ENCODE measurements at places on chromosomes 11 and 22.
A peak's percentile ranks its signal among the peaks of the same experiment; 100 is the strongest.

DNA sequence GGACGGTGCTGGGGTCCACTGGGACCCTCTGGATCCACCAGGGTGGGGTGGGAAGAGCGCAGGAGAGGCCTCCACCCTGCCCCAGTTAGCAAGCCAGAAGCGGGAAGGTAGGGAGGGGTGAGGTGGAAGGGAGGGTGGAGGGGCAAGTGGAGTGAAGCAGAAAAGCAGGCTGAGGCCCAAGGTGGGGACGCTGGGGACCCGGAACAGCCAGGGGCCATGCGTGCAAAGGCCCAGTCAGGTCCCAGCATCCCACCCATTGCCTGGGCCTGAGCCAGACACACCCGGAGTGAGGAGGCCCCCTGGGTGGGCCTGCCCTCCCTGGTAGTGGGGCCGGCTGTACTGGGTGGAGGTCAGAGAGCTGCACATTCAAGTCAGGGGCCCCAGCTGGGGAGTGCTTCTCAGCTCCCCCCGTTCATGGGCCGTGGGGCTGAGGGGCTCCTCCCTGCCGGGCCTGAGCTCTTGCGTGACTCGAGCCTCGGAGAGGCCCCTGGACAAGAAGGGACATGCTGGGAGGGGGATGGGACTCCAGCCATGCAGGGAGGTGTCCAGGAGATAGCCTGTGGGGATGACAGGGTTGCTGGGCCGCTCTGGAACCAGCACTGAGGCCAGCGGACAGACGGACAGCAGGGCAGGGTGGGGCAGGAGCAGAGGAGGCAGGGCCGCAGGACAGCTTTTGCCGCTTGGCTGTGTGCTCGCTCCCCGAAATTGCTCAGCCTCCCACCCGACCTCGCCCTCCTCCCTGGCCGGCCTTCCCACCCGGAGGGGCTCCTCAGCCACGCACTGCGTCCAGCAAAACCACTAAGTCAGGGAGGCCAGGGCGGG, 7.7 kb downstream of the TNNT3 start:
- DNase-seq: no peak

- DNase-seq: no peak
Observed at GRCh38 chr11:113579292-113579940, 104.2 kb upstream of the DRD2 start.

- no peak for DNase-seq
Observed at GRCh38 chr11:115699733-115700132, 195.5 kb upstream of the CADM1 start.

DNA sequence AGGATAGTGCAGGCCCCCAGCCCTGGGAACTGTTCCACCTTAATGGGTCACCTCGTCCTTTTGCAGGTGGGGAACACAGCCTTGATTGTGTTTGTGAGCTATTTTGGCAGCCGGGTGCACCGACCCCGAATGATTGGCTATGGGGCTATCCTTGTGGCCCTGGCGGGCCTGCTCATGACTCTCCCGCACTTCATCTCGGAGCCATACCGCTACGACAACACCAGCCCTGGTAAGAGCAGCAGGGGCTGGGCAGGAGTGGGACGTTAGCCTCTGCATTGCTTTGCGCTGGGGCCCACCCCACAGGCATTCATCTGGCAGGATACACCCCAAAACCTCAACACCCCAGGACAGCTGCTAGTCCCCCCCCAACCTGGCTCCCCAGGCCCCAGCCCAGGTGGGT, 14.8 kb downstream of the SLCO2B1 start:
- DNase-seq: no peak

GRCh38 chr11:92765965-92766371, 203.5 kb upstream of the MTNR1B start:
- DNase-seq: peak; percentile 77

- DNase-seq: no peak
Observed at GRCh38 chr11:78166855-78167469, 21.5 kb downstream of the KCTD21 start.

GRCh38 chr22:24104307-24105012, 76.8 kb upstream of the SUSD2 start:
- DNase-seq: no peak

DNA sequence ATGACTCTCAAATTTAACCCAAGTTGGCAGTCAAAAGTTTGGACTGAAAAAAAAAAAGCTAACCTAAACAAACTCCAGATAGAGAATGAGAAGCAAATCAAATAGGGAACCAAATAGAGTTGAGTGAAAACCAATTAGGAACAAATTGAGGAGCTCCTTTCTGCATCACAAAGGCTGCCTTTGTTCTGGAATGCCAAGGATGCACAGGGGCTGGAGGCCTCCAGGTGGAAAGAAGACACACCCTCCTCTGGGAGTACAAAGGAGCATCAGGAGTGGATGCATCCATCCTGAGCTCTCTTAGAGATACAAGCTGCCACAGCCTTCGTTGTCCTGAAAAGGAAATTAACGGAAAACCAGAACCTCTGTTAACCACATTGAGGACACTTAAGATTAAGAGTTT, 73.3 kb downstream of the MRGPRX1 start:
- DNase-seq: no peak

DNA sequence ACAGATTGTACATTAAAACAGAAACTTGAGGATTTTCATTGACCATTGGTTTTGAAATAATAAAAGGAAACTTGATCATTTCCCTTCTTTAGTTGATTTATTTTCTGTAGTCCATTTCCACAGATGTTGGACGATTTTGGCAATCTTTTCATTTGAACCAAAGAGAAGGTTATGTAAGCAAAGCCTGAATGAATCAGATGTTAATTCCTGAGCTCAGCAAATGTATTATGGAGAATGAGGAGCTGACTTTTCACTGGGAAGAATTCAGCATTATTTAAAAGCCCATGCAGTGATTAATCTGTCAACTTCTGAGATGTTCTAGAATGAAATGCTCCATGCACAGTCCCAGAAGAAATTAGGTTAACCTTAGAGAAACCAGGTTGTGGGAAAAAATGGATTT, 29.0 kb downstream of the ELMOD1 start:
- no peak for DNase-seq

- DNase-seq: no peak
Observed at GRCh38 chr11:128628325-128628673, 40.9 kb upstream of the ETS1 start.

DNA sequence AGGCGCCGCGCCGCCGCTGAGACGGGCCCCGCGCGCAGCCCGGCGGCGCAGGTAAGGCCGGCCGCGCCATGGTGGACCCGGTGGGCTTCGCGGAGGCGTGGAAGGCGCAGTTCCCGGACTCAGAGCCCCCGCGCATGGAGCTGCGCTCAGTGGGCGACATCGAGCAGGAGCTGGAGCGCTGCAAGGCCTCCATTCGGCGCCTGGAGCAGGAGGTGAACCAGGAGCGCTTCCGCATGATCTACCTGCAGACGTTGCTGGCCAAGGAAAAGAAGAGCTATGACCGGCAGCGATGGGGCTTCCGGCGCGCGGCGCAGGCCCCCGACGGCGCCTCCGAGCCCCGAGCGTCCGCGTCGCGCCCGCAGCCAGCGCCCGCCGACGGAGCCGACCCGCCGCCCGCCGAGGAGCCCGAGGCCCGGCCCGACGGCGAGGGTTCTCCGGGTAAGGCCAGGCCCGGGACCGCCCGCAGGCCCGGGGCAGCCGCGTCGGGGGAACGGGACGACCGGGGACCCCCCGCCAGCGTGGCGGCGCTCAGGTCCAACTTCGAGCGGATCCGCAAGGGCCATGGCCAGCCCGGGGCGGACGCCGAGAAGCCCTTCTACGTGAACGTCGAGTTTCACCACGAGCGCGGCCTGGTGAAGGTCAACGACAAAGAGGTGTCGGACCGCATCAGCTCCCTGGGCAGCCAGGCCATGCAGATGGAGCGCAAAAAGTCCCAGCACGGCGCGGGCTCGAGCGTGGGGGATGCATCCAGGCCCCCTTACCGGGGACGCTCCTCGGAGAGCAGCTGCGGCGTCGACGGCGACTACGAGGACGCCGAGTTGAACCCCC, 798 bp downstream of the BCR start:
- DNase-seq: no peak

DNA sequence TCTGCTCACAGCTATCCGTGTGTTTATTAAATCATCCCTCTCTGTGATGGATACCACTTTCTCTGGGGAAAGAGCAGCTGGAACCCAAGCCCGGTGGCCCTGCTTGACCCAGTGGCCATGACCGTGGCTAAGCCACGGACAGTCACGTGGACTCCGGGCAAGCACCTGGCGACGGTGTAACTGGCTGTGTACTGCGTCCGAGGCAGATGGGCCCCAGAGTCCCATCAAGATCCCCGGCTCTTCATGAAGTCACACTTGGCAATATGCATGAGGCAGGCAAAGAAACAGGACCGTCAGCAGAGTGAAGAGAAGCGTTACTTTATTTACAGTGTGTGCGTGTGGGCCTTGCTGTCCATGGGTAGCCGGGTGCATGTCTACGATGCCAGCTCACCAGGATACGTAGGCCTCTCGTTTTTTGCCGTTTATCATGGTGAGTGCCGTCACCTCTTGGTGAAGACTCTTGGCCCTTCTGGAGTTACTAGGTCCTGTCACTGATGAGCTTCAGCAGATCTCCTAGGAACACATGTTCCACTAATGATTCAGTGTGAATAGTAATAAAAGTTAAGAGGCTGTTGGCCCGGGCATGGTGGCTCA, 366.3 kb downstream of the TBC1D22A start:
- DNase-seq: no peak

- DNase-seq: no peak
Observed at GRCh38 chr11:12119502-12119901, 9.1 kb downstream of the MICAL2 start.

DNA sequence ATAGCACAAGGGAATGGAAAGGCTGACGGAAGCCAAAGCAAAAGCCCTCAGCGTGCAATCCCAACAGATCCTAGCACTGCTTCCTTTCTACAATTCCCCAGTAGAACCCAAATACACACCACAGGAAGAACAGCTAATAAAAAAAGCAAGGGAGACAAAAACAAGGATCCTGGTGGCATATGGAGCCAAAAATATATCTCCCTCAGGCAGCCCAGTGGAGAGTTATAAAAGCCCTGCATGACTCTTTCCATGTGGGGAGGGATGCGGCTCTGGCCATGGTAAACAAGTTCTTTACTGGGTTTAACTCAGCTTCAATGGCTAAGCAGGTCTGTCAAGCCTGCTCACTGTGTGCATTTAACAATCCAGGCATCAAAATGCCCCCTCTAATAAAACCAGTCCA, 88.1 kb downstream of the PIWIL4 start:
- no peak for DNase-seq

DNA sequence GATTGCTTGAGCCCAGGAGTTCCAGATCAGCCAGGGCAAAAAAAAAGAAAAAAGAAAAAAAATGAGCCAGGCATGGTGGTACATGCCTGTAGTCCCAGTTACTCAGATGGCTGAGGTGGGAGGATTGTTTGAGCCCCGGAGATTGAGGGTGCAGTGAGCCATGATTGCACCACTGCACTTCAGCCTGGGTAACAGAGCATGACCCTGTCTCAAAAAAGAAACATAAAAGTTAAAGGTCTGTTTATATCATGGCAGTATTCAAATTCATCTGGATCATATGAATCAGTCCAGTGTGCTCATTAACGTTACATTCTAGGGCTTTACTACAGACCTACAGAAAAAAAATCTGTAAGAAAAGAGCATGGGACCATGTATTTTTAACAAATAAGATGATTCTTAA, 13.9 kb downstream of the HSD17B12 start:
- DNase-seq: no peak

- DNase-seq: no peak
Observed at GRCh38 chr22:48784701-48785503, 1042.8 kb downstream of the BRD1 start.

DNA sequence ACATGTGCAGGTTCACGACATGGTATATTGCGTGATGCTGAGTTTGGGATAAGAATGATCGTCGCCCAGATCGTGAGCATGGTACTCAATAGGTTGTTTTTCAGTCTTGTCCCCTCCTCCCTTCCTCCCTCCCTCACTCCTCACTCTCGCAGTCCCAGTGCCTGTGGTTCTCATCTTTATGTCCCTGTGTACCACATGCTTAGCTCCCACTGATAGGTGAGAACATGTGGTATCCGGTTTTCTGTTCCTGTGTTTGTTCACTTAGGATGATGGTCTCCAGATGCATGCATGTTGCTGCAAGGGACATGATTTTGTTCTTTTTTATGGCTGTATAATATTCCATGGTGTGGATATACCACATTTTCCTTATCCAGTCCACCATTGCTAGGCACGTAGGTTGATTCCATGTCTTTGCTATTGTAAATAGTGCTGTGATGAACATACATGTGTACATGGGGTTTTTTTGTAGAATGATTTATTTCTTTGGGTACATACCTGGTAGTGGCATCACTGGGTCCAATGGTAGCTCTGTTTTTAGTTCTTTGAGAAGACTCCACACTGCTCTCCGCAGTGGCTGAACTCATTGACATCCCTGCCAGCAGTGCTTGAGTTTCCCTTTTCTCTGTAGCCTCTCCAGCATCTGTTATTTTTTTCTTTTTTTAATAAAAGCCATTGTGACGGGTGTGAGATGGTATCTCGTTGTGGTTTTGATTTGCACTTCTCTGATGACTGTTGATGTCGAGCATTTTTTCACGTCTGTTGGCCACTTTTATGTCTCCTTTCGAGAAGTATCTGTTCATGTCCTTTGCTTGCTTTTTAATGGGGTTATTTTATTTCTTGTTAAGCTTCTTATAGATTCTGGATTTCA, 16.4 kb downstream of the ZBED4 start:
- no peak for DNase-seq

DNA sequence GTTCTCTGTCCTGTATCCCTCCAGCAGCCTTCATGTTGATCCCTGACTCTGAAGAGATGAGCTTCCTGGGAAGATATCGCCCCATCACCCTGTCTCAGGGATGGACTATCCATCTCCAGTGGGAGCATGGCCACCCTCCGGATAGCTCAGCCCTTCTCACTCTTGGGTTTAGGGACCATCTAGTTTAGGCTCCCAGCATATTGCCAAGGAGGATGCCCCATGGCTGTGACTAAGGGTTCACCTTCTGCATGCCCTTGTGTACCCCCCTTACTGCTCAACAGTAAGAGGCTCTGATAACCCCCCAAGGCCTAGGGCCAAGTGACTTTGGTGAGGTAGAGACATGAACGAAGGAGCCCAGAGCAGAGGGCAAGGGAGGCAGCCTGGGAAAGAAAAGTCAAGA, 1.3 kb downstream of the TMPRSS13 start:
- DNase-seq: no peak

- DNase-seq: no peak
Observed at GRCh38 chr11:12698048-12698447, 23.8 kb downstream of the TEAD1 start.

DNA sequence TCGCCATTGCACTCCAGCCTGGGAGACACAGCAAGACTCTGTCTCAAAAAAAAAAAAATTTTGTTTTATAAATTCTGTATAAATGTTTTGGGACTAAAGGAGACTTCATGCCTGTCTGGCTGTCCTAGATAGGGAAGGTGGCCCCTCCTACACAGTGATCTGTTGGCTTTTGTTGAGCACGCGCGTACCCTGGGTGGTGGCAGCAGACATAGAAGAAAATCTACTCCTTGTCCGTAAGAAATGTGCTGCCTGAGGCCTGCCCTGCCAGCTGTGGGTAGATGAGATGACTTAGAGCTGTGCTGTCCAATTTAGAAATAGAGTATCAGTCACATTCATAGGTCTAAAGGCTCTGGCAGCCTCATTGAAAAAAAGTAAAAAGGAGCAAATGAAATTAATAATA, 37.0 kb downstream of the AP2A2 start:
- DNase-seq: no peak

- DNase-seq: no peak
Observed at GRCh38 chr11:119195680-119196079, 10.4 kb downstream of the NHERF4 start.

- DNase-seq: no peak
Observed at GRCh38 chr11:125155100-125155444, 9.5 kb upstream of the PKNOX2 start.

- DNase-seq: no peak
Observed at GRCh38 chr22:44409974-44410316, 88.1 kb downstream of the RTL6 start.

GRCh38 chr11:69380451-69380901, 86.5 kb downstream of the MYEOV start:
- no peak for DNase-seq

GRCh38 chr22:27801616-27802345, at the start of gene MN1:
TSS of gene MN1 (minus strand) at chr22:27801756. CDS start at chr22:27800543, 1,213 bp downstream.
- DNase-seq: peak; percentile 74
